ENCODE measurements at places on chromosomes 1 and 21. TPM values are rescaled to one million over a fixed set of nuclear protein-coding genes. Genes with fewer than 3 reads are reported as not detected.

GRCh38 chr1:201570886-201571624, 32.1 kb downstream of the NAV1 start:
- no peak for DNase-seq

- no peak for DNase-seq
Observed at GRCh38 chr21:27647401-27647800, 680.5 kb upstream of the ADAMTS5 start.

- no peak for DNase-seq
Observed at GRCh38 chr1:155191904-155192303, 15.8 kb downstream of the THBS3 start.

DNA sequence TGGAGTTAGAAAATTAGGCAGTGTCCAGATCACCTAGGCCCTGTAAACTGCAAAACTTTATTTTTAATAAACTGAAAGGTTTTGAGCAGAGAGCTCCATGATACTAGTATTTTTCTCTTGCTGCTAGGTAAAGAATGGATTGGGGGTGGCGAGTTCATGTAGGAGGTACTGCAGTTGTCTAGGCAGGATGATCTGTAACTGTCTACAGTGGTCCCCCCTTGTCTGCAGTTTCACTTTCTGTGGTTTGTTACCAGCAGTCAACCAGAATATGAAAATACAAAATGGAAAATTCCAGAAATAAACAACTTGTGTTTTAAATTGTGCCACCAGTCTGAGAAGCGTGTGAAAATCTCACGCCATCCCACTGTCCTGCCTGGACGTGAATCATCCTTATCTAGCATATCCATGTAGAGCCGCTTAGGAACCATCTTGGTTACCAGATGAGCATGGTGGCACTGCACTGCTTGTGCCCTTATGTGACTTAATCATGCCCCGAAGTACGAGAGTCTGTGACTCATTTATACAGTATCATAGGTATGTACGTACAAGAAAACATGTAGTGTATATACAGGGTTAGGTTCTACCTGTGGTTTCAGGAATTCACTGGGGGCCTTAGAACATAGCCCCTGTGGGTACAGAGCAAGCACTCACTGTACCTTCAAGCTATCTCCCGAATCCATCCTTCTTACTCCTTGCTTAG, 94.2 kb downstream of the AHCTF1 start:
- no peak for DNase-seq

DNA sequence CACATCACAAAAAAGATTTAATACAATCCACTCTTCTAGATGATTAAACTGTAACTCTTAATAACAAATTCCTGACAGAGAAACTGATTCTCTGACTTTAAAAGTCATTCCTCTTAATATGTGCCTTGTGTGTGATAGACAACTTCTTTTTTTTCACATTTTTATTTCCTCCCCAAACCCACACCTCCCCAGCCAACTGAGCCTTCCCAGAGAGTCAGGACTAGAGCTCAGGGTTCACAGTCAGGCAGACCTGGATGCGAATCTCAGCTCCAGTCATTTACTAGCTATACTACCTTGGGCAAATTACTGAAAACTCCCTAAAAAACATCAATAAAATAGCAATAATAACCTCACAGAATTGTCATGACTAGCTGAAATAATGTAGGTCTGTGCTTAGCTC, 14.2 kb downstream of the ATPAF1 start:
- no peak for DNase-seq

DNA sequence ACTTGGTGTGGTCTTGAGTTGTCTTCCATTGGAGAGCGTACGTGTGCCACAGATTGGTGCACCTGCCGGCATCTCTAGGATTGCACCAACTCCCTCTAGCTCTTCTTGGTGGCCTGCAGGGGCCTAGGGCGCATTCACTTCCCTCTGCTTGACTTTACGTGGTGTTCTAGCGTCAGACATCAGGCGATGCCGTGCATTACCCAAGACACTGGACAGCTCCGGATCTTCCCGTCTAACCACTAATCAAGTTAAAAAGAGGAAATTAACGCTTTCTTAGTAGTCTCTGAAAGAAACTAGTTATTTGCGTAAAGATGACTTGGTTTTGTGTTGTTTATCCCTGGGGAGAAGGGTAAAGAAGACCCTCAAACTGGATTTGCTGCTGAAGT, 510 bp upstream of the IL10RB start:
- no peak for DNase-seq

DNA sequence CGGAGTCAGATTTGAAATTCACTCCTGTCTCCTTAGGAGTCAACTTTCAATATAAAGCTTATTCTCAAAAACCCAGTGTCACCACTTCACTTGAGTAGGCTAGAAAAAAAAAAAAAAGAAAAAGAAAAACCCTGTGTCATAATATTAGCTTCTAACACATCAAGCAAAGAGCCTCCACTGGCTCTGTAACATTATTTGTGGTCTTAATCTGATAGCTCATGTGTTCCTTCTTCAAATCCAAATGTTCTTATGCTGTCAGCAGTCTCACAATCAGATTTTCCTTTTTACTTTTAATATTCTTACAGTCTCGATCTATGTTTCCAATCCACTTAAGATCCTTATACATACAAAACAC, 26.1 kb upstream of the PSMG1 start:
- no peak for DNase-seq

Gene PROK1
- 0.24 TPM for total RNA-seq

Gene RSPH1
- 0.12 TPM for total RNA-seq

Gene FCRLA
- total RNA-seq = 11.2 TPM

Gene PLCH2
- total RNA-seq = 0.12 TPM
